Activated effector memory CD4-positive, alpha-beta T cell treated with anti-CD3 and anti-CD28 coated beads, Interleukin-2, amount 50 U/mL, for 16 hours (primary cell): ENCODE measurements at places on chromosomes 5 and 9.
A peak's percentile ranks its signal among the peaks of the same experiment; 100 is the strongest.

DNA sequence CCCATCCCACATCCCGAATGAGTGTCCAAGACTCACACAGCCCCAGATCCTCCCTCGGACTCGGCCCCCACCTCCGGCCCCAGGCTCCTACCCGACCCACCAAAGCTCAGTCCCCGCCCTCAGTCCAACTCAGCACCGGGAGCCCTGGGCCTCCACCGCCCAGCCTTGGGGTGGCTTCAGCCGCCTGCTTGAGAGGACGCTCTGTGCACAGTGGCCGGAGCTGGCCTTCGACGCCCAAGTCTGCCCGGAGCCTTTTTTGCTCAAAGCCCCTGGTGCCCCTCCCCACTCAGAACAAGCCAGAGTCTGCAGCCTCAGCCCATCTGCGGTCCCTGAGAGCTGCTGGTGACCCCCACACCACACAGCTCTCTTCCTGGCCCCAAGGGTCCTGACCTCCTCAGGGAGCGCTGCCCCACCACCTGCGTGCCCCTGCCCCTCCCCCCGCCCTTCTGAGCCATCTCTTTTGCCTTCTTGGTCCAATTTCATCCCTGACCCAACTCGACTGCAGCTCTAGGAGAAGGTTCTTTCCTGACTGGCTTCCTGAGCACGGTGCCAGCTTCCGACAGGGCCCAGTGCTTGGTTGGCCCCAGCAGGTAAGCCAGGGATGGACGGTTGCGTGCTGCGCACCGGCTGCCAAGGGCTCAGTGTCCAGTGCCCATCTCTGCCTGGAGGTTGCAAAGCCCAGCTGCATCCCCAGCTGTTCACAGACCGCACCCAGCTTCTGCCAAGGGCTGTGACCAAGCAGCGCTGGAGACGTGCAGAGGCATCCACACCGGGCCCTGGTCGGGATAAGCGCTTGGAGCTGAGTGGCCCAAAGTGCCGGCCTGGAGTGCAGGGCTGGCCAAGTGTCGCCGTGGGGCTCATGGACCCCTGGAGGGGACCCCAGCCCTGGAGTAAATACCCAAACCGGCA, 27.7 kb upstream of the NSMF start:
- no peak for DNase-seq

DNA sequence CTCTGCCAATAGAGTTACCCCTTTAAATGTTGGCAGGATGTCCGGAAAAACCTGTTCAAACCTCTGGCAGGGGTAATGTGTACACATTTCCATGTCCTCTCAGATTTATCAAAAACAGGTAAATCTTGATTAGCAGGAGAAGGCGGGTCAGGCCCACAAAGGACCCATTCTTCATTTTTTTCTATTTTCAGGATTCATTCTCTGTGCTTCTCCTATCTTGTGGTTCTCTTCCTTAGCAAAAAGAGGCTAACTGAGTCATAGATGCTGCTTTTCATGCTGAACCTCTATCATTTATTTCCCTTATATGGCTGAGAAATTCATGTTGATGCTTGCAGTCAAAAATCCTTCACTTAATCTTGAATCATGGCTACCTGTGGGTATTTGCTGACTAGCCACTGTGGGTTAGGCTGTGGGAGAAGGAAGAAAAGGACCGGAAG, 112.7 kb upstream of the IQGAP2 start:
- no peak for DNase-seq

DNA sequence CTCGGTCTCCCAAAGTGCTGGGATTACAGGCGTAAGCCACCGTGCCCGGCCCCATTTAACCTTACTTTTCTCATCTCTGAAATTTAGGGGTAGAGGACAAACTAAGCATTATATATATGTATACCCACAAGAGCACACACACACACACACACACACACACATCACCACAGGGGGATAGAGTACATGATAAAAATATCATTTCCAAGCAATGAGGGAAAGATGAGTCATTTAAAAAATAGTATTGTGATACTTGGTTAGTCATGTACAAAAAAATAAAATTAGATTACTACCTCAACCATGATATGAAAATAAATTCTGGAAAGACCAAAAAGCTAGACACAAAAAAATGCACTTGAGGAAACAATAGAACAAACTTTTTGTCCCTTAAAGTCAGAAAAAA, 67.2 kb downstream of the CDH18 start:
- DNase-seq: no peak

DNA sequence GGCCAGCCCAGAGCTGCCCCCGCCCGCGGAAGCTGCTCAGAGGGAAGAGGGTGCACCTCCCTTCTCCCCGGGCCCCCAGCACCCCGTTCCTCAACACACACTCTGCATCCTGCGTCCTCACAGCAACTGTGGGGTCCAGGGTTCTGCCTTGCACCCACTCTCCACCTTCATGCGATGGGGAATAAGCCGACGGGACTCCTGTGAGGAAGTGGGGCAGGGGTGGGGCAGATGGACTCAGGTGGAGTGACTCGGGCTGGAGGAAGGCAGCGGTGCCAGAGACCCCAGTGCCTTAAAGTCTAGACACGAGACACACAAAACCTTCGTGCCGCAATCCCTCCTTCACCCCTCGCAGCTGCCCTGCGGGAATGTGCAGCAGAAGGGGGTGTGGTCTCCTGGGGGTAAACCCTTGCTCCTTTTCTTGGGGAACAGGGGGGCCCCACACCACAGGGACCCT, 8.6 kb downstream of the BRD3 start:
- DNase-seq: no peak

GRCh38 chr9:75086541-75087288, 1.2 kb downstream of the NMRK1 start:
- DNase-seq: peak; percentile 65

- DNase-seq: no peak
These were observed 53.1 kb upstream of the ERBIN start for GRCh38 chr5:65873181-65873750.

- DNase-seq: no peak
These were observed 293.0 kb downstream of the ZNF608 start for GRCh38 chr5:124453221-124454051.

DNA sequence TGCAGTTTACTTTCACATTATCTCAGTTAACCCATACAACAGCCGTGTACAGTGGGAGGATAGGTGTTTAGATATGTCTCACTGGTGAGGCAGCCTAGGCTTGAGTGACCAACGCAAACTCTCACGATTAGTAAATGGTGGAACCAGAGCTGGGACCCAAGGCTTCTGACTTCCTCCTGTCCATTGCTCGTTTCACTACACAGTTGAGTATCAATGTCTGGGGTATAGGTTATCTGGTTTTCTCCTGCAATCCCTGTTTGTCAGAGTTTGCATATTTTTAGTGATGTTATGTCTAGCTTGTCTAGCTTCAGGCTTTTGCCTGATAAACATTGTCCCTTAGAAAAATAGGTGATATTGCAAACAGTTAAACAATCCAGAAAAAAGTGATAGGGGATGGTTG, 62.6 kb downstream of the NUP214 start:
- no peak for DNase-seq

GRCh38 chr9:129455151-129455995, 165.5 kb downstream of the C9orf50 start:
- no peak for DNase-seq

DNA sequence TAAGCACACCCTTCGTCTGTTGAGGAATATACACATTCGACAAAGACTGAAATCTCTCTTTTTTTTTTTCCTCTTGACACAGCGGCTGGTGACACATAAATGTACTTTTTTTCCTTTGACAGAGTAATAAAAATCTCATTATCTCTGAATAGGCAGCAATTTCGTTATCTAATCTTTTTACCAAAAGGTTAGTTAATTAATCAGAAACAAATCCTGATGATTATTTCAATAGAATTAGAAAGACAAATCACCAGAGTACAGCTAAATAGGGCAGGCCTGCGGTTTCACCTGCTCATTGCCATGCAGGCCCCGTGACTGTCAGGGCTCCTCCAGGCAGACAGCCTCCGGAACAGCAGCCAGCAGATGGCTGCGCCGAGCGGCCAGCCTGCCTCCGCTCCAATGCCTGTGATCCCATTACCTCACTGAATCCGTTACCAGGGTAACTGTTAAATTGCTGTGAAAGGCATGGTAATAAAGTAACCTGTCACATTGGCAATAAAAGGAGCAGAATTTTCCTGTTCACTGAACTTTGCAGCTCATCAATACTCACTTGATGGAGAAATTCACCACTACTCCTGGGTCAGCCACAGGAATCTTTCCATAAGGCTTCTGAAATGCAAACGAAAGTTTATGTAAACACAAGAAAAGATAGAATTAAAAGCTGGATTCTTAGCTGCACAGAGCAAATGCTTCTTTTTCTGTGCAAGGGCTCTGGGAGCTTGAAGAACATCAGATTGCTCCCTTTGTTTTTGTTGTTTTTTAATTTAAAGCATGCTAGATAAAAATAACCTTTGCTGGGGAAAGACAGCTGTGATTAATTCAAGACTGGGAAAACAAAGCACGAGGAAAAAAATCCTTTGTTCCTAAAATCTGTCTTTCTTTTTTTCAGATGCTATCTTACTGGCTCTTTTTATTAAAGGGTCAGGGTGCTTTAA, 666.4 kb upstream of the ZNF608 start:
- DNase-seq: no peak

DNA sequence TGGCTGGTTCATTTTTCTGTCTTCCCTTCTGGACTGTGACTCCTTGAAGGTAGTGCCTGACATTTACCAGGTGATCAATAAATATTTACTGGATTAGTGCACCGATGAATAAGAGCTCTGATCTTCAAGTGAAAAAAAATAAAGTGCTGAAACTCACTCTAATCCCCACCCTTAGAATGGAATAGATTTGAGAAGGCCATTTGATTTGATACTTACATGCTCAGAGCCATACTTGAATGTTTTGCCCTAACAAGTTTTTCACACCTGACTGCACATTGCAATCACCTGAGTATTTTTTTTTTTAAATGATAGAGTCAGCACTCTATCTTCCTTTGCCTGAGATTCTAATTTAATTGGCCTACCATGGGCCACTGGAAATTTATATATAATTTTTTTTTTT, 105.7 kb downstream of the LRRC70 start:
- no peak for DNase-seq

GRCh38 chr9:137781906-137782585, 95.5 kb upstream of the CACNA1B start:
- peak; percentile 50 for DNase-seq

DNA sequence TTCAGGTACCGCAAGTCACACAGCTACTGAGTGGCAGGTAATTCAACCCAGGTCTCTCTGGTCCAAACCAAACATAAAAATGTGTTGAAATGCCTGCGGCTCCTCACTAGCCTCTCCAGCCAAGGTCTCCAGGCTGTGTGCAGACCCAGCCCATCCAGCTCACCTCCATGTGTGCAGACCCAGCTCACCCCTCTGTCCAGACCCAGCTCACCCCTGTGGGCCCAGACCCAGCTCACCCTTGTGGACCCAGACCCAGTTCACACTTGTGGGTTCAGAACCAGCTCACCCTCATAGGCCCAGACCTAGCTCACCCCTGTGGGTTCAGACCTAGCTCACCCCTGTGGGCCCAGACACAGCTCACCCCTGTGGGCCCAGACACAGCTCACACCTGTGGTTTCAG, 188.0 kb upstream of the ADCY2 start:
- DNase-seq: no peak

DNA sequence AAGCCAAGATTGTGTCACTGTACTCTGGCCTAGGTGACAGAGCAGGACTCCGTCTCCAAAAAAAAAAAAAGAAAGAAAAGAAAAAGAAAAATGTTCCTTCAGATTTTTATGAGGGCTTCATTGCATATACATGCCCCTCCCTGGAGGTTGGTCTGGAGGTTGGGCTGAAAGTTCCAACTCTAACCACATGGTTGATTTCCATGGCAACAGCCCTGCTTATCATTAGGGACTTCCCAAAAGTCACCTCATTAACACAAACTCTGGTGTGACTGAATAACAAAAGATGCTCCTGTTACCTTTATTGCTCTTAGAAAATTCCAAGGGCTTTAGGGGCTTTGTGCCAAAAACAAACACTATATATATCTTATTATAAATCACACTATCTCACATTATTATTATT, 113.8 kb downstream of the TMC1 start:
- DNase-seq: no peak

DNA sequence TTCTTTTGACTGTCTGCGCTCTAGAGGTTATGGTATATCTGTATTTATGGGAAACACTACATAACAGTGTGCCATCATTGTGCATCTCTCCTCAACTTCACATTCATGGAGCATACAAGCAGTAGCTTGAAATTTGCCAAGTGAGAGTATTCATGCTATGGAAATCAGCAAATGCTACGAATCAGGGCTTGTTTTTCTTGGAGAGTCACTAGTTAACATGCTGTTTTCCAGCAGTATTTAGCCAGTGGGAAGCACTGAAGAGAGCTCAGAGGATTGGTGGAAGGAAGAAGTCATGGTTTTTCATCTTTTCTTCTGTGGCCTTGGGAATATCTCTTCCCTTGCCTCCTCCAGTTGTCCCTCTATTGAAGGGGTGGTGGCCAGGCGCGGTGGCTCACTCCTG, 303.0 kb downstream of the PSAT1 start:
- no peak for DNase-seq

DNA sequence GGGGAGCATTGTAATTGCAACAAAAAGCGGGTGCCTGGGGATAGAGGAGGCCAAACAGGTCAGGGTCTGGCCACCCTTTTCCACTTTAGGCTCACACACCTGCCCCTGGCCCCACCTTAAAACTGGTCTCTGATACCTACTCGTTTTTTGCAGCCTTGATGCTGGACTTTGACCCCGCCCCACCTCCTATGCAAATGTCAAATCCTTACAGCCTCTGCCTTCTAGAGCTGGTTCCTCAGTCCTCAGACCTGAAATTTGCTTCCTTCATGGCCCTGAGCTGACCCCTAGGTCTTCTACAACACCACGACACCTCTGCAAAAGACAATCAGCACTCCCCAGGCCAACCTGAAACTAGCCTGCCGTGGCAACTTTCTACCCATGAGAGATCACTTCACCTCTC, 37.7 kb downstream of the SMIM23 start:
- DNase-seq: no peak

GRCh38 chr9:126986506-126986951, 71.9 kb downstream of the RALGPS1 start:
- no peak for DNase-seq

DNA sequence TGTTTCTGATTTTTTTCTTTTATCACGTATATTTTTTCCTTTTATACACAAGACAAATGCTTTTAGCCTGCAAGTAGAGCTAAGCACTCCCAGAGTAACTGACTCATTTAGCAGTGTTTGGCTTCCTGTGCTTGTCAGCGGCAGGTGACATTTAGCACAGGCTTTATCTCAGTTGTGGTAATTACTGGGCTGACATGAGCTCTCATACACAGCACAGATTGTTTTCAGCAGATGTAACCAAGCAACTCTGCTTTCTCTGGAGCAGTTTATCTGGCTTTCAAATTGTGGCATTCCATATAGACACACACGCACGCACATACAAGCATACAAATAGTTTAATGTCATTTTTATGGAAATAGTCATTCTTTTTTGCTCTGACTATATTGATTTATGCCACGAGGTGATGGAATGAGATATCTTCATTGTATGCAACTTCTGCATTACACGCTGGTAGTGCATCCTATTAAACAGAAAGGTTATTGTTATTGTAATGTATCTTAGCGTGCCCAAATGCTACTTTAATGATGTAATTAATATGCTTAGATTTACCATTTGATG, 379.0 kb upstream of the GRAMD2B start:
- DNase-seq: no peak

- no peak for DNase-seq
These were observed 9.6 kb upstream of the BICD2 start for GRCh38 chr9:92774274-92774673.
